ENCODE measurements at places on chromosomes 3 and 15.
A peak's percentile ranks its signal among the peaks of the same experiment; 100 is the strongest.

DNA sequence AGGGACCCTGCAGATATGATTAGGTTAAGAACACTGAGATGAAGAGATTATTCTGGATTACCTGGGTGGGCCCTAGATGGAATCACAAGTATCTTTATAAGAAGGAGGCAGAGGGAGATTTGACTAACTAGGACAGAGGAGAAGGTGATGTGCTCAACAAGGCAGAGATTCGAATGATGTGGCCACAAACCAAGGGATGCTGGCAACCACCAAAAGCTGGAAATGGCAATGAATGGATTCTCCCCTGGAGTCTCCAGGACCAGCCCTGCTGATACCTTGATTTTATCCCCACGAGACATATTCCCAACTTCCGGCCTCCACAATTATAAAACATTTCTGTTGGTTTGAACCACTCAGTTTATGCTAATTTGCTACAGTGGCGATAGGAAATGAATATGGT, 42.9 kb downstream of the RGMA start:
- DNase-seq: no peak

GRCh38 chr3:64354221-64354620, 129.0 kb upstream of the PRICKLE2 start:
- no peak for DNase-seq

- DNase-seq: no peak
Observed at GRCh38 chr3:123100193-123100776, 33.5 kb downstream of the PDIA5 start.

- DNase-seq: no peak
Observed at GRCh38 chr3:40417845-40418543, 31.0 kb downstream of the ENTPD3 start.

DNA sequence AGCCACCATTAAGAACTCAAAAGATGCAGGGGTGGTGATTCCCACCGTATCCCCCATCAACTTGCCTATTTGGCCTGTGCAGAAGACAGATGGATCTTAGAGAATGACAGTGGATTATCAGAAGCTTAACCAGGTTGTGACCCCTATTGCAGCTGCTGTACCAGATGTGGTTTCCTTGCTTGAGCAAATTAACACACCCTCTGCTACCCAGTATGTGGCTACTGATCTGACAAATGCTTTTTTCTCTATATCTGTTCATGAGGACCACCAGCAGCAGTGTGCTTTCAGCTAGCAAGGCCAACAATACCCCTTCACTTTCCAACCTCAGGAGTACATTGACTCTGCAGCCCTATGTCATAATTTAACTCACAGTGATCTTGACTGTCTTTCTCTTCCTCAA, 8.6 kb upstream of the MCF2L2 start:
- DNase-seq: no peak

DNA sequence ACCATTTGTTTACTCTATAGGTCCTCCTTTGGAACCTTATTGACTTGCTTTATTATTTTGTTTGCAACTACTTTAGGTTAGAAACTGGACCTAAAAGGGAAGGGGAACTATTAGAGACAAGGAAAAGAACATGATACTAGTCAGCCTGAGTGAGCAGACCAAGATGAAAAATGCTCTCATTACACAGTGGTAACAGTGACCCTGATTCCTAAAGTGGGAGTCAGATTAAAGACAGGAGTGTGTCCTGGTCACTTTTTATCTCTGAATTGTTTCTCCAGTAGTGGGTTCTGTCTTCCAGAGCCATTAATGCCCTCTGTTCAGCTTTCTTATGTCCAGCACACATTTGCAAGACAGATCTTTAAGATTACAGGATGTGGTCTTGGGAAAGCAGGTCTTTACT, 124.1 kb downstream of the TMEM108 start:
- DNase-seq: no peak

DNA sequence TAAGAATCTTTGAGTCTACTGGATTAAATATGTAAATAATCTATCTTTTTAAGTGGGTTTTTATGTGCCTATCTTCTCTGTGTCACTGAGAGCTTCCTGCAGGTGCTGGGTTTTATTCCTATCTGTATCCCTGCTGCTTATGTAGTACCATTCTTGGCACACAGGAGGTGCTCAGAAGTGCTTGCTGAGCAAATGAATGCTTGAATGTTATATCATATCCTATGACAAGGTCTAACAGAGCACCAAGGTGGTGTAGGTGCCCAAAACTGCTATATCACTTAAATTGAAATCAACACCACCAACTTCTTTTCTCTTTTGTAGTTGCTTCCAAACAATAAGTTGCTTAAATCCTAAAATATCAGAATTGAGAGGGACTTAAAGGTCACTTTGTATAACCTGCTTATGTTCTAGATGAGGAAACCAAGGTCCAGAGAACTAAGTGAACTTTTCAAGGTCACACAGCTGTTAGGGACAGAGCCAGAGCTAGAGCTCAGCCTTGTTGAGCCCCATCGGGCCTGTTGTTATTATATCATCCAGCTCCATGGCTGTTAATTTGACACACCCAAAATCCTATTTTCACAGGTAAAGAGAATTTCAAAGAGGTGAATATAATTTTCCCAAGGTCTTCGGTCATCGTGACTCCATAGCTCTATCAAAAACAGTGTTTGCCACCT, 46.0 kb downstream of the CCNL1 start:
- no peak for DNase-seq

- DNase-seq: peak; percentile 7
Observed at GRCh38 chr3:66592016-66592761, 91.4 kb upstream of the LRIG1 start.

DNA sequence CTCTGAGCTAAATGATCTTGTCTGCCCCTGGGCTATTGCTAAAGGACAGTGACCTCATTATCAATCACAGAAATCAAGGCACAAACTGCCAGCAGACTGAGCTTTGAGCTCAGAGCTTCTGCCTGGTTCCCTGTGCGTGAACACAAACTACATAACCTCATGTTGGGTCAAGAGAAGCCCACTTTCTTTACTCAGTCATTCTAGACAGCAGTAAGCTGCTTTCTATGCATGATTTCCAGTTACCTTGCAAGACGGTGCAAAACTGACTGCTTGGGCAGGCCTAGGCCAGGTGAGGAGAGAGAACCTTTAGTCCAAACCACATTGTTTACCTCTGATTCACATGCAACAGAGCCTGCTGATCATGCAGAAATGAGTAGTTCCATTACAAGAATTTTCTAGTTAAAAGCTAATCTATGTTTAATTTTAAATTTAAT, 75.1 kb downstream of the ARRDC4 start:
- no peak for DNase-seq

DNA sequence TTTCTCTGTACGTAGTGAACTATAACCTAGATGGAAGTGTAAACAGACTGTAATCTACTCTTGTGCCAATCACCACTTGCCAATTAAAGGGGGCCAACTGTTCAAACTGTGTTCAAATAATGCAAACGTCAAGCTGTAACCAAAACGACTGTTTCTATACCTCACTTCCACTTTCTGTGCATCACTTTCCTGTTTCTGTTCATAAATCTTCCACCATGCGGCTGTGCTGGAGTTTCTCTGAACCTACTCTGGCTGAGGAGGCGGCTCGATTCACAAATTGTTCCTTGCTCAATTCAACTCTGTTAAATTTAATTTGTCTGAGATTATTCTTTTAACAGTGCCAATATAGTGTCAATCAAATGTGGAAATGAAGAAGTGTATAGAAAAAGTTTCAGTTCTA, 206.7 kb upstream of the TBC1D5 start:
- no peak for DNase-seq

DNA sequence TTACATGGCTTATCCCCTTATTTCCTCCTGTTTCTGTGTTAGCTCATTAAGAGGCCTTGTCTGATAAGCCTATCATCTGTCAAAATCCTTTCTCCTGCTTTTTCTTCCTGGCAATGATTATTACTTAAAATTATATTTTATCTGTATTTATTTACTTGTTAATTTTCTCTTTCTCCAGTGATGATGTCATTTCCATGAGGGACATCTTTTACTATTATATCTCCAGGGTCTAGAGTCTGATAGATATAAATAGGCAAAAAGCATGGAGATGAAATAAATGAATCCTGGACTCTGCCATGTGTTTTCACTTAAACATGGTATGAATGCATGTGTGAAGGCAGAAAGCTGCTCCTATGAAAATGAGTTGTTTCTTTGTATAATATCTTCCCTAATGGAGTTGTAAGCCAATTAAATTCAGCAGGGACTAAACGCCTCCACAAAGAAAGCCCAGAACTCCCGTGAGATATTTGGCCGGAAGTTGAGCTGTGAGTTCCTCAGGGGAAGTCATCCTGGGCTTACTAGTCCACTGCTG, 375.2 kb downstream of the TUSC7 start:
- no peak for DNase-seq

GRCh38 chr3:79172241-79172640, 595.6 kb downstream of the ROBO1 start:
- DNase-seq: no peak

DNA sequence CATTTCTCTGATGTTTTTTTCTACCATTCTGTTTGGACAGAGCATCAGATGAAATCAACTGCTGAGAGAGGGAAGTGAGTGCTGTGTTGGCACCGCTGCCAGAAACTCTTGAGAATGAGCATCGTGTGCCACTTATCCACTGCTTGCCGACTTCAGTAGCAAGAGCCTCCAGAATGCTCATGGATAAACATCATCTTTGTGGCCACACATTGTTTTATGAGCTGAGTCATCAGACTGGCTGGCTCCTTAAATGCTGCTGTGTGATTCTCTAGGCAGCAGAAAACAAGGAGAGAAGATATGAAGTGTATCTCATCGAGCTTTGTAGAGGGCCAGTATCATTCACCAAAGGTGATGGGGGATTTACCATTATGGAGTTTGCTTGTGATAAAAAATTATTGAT, 3.4 kb upstream of the DOCK3 start:
- DNase-seq: peak; percentile 63

GRCh38 chr3:16092923-16093322, 81.6 kb upstream of the GALNT15 start:
- no peak for DNase-seq

- no peak for DNase-seq
Observed at GRCh38 chr3:186549497-186549896, 5.3 kb upstream of the CRYGS start.

- DNase-seq: no peak
Observed at GRCh38 chr3:23480329-23480714, 277.2 kb downstream of the UBE2E2 start.

- DNase-seq: no peak
Observed at GRCh38 chr3:99579965-99580364, 58.4 kb upstream of the COL8A1 start.

GRCh38 chr3:126005951-126006350, 37.0 kb downstream of the ROPN1B start:
- no peak for DNase-seq

DNA sequence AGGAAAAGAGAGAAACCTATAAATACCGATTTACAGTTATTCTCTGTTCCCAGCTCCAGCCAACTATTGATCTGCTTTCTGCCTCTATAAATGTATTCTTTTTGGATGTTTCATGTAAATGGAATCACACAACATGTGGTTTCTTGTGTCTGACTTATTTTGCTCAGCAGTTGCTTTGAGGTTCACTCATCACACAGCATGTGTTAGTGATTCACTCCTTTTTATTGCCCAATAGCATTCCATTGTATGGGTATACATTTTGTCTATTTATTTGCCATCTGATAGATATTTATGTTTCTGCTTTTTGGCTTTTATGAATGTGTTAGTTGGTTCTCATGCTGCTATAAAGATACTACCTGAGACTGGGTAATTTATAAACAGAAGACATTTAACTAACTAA, 23.6 kb downstream of the CCR1 start:
- DNase-seq: peak; percentile 59
